ENCODE measurements at places on chromosomes 7 and 10.
A peak's percentile ranks its signal among the peaks of the same experiment; 100 is the strongest.

GRCh38 chr10:88661018-88661417 lies 3.2 kb upstream of the LIPF start:
- H3K36me3 ChIP-seq = no peaks in the 10 kb centered on the region
- H3K4me1 ChIP-seq = no peaks in the 10 kb centered on the region
- H3K27me3 ChIP-seq = no peaks in the 10 kb centered on the region
- no peak for DNase-seq

GRCh38 chr7:46881507-46882127 lies 700.3 kb downstream of the TNS3 start:
- H3K4me3 ChIP-seq = no peak overlapping the region
- H3K36me3 ChIP-seq = no peaks in the 10 kb centered on the region
- H3K27ac ChIP-seq = no peak overlapping the region
- no peak for DNase-seq

DNA sequence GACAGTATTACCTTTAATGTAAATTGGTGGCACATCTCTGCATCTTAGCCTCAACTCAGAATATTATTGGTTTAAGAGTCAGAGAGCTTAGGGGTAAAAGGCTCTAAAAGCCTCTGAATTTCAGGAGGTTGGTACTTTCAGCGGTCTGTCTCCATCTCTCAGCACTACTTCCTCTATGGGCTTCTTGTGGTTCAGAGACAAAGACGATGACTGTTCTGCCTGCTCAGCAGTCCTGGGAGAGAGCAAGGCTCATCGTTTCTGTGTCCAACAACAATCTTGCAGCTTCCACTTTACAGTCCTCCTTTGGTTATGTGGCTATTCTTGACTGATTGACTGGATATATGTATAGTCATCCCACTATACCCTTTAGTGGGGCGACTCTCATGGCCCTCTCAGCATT lies 394.7 kb downstream of the AUTS2 start:
- peak overlapping the region; percentile 33 for H3K27ac ChIP-seq
- no peak overlapping the region for H3K4me3 ChIP-seq
- peaks cover 10% of the 10 kb centered on the region for H3K4me1 ChIP-seq
- DNase-seq = no peak
- H3K27me3 ChIP-seq = no peaks in the 10 kb centered on the region

GRCh38 chr10:115093286-115093775 lies at the start of gene ATRNL1:
Gene ATRNL1, plus strand, starts transcription at chr10:115093365. Its CDS starts 386 bp downstream, at chr10:115093751.
- peaks cover 6% of the 10 kb centered on the region for H3K36me3 ChIP-seq
- H3K4me1 ChIP-seq = peaks cover 15% of the 10 kb centered on the region
- H3K27ac ChIP-seq = peak within 1 kb of the TSS; percentile 70
- peaks cover 46% of the 10 kb centered on the region for H3K27me3 ChIP-seq
- peak within 1 kb of the TSS; percentile 92 for H3K4me3 ChIP-seq

DNA sequence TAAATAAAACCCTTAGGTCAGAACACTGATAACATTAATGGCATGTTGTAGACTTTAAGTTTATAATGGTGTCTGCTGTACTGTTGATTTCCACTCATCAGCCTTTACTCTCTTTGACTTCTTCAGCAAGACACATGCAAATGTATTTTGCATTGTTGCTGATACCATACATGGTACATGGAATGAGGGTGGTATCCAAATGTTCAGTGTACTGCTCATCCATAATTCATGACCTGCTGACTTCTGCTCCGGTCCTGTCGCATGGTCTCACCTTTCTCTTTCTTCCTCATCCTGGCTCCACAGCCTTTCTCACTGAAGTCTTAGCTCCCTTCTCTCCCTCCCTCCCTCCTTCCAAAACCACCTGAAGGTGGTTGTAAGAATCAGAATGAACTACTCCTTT lies 4.7 kb upstream of the CUBN start:
- H3K27me3 ChIP-seq = no peaks in the 10 kb centered on the region
- no peaks in the 10 kb centered on the region for H3K36me3 ChIP-seq
- H3K27ac ChIP-seq = no peak overlapping the region
- no peaks in the 10 kb centered on the region for H3K4me1 ChIP-seq
- H3K4me3 ChIP-seq = no peak overlapping the region

DNA sequence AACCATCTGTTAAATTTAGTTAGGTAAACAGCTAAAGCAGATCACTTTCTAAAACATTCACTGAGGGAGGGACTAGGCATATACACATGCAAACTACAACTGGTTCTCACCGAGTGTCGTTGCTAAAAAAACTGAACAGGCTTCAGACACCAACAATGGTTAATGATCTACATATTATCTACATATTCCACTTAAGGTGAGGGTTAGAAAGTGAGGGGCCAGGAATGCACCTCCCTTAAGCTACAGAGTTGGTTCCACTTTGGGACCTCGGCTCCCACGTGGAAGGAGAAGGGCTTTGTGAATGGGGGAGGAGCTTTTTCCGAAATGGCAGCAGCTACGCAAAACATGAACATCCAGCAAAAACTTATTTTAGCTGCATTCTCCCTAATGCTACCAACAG lies 5.8 kb downstream of the CTBP2 start:
- H3K27me3 ChIP-seq = peaks cover 81% of the 10 kb centered on the region
- no peaks in the 10 kb centered on the region for H3K36me3 ChIP-seq
- DNase-seq = no peak
- peaks cover 20% of the 10 kb centered on the region for H3K4me1 ChIP-seq
